ENCODE measurements at places on chromosomes 4 and X. TPM values are rescaled to one million over a fixed set of nuclear protein-coding genes. Genes with fewer than 3 reads are reported as not detected.

GRCh38 chr4:118942465-118942864 lies 53.8 kb downstream of the SYNPO2 start:
- no peak for DNase-seq

DNA sequence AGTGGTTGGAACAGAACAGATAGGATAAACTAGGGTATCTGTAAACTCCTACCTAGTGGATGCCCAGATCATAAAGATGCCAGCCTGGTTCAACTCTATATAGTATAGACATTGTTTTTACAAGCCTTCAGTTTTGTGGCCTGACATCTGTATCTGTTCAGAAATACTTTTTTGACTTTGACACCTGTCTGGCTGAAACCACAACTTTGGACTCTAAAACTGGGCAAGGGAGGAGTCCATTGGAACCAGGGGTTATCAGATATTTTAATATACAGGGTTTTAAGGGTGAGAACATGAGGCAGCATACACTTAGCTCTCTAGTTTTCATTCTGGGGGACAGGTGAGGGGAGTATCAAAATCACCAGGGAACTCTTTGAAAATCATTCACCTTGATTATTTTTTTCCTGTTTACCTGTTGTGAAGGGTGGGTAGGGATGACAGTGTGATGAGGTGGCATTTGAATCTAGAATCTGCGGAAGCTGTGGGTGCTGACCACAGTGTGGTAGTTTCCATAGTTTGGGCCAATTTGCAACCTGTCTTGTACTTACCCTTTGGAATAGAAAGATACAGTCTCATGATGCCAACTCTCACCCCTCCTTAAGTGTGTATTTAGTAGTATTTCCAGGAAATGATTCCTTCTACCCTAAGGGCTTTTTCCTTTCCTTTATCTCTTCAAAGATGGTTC lies 20.6 kb downstream of the GAB1 start:
- DNase-seq = no peak

GRCh38 chr4:184573701-184574100 lies 75.5 kb downstream of the CASP3 start:
- DNase-seq = no peak

DNA sequence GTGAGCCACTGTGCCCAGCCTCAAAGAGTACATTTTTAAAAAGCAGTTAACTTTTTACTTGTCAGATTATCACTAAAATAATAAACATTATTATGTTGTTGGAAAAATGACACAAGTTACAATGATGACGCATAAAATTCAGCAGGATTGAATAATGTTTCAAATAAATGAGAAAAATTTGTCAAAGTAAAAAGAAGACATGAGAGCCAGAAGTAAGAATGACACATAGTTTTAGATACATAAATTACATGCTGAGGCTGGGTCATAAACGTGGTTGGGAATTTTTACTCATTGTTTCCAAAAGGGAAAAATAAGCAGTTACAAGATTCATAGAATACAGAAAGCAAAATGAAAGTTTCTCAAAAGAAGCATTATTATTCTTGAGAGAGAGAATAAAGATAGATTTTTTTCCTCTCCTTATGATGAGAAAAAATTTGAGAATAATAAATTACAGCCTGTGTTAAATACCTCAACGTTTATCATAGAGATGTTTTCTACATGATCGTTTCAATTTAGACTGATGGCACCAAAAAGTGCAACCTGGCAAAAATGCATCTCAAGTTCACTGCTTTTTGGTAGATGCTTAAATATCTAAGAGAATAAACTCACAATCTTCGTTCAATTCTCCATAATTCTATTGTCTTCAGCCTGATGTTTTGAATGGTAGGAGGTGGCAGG lies 40.4 kb downstream of the GUCY1B1 start:
- no peak for DNase-seq

The PPP4R3C gene
- not detected for total RNA-seq

The MAGEA11 gene
- total RNA-seq = not detected
